ENCODE measurements at places on chromosomes 1 and 21.

GRCh38 chr1:70517444-70517843 is 106.4 kb downstream of the CTH start:
- DNase-seq, result no peak

DNA sequence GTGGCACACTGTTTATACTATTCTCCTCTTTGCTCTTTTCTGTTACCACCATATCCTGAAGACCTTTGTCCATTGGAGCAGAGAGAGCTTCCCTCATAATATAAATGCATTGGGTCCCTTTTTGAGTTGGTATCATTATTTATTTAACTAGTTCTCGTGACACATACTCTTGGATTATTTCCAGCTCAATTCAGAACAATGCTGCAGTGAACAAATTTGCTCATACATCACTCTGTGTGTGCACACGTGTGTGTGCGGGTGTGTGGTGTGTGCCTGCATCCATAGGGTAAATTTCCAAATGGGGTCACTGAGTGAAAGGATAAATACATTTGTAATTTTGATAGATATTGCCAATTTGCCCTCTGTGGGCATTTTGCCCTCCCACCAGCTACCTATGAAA is 5.8 kb downstream of the PLA2G2A start:
- DNase-seq, result no peak

- DNase-seq, result peak; percentile 37
Measured at GRCh38 chr1:8423692-8424538, 106.0 kb downstream of the SLC45A1 start.

DNA sequence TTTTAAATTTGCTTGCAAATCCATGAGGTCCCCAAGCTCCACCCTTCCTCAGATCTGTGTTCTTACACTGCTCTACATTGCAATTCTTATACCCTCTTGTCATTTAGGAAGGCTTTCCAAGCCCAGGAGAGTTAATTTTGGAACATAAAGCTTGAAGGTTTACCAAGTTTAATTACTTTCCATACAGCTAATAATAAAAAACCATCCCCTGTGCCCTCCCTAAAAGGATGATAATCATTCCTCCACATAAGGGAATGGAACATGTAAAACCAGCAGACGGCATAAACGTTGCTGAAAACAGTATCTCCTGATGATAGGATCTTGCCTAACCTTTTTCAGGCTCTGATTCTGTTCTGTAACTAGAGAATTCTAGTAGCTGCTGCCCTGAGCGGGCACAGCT is 23.9 kb upstream of the SIPA1L2 start:
- DNase-seq, result no peak

DNA sequence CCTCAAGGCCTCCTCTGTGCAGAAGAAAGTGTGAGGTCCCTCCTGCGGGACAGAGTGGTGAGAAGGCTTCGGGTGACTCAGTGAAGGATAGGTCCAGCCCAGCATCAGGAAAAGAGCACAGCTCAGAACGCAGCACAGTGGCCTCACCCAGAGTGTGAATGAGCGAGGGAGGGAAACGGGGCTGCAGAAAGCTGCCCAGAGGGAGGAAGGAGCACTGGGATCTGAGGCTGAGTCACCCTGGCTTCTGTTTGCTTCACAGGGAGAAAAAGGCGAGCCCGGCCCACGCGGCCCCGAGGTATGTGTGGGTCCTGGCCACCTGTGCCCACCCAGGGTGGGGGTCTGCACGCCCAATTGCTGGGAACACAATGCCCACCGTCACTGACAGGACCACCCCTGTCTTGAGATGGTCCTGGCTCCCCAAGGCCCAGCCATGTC is 24.3 kb downstream of the COL6A2 start:
- no peak for DNase-seq

DNA sequence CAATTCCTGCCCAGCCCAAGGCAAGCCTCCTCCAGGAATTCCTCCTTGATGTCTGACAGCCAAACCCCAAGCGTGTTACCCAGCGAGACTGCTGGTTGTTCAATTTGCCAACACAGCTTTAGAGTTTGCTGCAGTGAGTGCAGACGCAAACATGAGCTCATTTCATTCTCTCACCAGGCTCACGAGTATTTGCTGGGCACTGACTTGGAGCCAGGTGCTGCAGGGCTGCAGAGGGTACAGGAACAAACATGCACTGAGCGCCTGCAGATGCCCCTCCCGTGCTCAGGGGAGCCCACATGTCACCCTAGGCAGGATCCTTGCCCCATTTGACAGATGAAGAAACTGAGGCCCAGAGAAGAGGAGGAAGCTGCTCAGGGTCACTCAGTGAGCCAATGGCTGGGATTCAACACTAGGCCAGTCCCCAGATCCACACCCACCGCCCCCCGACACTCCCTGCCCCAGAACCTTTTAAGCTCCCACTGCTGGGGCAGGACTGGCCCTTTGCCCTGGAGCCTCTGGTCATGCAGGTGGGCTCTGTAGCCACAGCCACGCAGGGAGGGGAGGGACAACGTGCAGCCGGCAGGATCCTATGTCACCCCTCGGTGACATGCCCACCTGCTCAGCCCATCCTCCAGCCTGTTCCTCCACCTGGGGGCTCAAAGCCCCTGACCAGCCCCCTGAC is 363.7 kb downstream of the MATN1 start:
- no peak for DNase-seq

DNA sequence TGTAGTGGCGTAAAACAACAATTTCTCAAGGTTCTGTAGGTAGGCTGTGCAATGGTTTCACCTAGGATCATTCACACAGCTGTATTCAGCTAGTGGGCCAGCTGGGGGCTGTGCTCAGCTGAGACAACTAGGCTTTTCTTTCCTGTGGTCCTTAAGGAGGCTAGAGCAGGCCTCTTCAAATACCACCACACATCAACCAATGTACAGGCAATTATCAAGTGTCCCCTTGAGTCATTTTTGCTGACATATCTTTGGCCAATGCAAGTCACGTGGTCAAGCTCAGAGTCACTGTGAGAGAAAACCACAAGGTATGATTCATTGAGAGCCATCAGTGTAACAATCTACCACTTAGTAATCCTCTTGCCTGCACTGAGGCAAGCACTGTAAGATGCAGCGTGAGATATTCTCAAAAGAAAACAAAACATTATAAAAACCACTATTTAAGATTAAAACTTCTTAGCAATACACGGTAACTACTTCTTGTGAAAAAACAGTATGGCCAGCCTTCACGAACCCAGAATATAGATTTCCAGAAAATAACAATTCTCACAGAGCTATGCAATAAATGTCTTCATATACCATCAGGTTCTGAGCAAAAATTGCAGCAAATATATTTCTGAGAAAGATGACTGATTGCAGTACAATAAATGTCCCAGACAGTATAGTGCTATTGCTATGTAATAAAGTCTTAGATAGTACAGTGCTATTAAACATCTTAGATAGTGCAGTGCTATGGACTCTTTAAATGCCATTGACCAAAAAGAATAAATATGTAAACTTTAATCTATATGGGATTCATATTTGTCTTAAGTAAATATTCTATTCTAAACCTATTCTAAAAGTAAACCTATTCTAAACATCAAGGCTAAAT is 55.3 kb downstream of the NME7 start:
- peak; percentile 87 for DNase-seq

DNA sequence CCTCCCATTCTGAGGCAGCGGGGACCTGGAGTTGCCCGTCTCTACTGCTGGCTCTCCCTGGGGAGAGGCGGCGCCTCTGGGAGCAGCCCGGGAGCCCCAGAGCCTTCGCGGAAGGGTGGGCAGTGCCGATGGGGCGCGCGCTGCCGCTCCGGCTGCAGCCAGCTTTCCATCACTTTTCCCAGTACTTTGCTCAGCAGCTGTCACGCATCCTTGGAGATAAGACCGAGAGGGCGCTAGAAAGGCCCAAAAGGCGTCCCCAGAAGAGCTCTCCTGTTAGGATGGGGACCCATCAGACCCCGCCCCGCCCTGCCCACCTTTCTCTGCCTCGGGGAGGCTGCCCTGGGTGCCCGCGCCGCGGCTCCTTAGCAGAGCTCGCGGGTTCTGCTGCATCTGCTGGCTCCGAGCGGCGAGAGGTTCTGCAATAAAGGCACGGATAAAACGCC is 534 bp downstream of the KCNH1 start:
- no peak for DNase-seq

GRCh38 chr1:67850611-67851075 is 17.4 kb upstream of the GNG12 start:
- peak; percentile 52 for DNase-seq

- DNase-seq, result no peak
Measured at GRCh38 chr1:1605034-1605591, 5.2 kb upstream of the FNDC10 start.

DNA sequence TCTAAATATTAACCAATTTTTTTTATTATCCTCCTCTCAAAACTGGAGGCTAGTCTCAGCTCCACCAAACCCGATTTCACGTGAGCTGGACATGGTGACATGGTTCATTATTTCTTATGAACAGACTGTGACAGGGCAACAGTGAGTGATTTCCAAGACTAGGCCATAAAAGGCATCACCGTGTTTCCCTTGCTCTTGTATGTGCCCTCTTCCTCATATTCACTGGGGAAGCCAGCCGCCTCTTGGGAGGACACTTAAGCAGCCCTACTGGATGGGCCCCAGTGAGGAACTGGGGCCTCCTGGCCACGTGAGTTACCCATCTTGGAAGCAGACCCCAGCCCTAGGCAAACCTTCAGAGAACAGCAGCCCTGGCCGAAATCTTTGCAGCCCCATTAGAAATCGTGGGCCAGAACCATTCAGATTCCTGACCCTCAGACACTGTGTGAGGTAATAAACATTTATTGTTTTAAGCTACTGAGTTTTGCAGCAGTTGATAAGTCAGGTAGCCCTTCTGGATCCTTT is 105.0 kb downstream of the GALNT2 start:
- DNase-seq, result no peak
